Activated CD8-positive, alpha-beta T cell treated with anti-CD3 and anti-CD28 coated beads for 36 hours (primary cell): ENCODE measurements at places on chromosomes 11 and 22.

- no peak for DNase-seq
These were observed 38.6 kb downstream of the SBF1 start for GRCh38 chr22:50436015-50436830.

- no peak for DNase-seq
These were observed 5.2 kb downstream of the TMEM126A start for GRCh38 chr11:85652786-85653447.

- DNase-seq: no peak
These were observed 3.5 kb upstream of the FERMT3 start for GRCh38 chr11:64202992-64203391.

- DNase-seq: no peak
These were observed 67.3 kb downstream of the MCHR1 start for GRCh38 chr22:40746428-40747220.

- no peak for DNase-seq
These were observed 45.6 kb downstream of the SMCO4 start for GRCh38 chr11:93497596-93497995.

- DNase-seq: no peak
These were observed 4.0 kb downstream of the RPL3 start for GRCh38 chr22:39315389-39315788.

GRCh38 chr11:35105319-35106079 is 33.5 kb upstream of the CD44 start:
- DNase-seq: no peak

DNA sequence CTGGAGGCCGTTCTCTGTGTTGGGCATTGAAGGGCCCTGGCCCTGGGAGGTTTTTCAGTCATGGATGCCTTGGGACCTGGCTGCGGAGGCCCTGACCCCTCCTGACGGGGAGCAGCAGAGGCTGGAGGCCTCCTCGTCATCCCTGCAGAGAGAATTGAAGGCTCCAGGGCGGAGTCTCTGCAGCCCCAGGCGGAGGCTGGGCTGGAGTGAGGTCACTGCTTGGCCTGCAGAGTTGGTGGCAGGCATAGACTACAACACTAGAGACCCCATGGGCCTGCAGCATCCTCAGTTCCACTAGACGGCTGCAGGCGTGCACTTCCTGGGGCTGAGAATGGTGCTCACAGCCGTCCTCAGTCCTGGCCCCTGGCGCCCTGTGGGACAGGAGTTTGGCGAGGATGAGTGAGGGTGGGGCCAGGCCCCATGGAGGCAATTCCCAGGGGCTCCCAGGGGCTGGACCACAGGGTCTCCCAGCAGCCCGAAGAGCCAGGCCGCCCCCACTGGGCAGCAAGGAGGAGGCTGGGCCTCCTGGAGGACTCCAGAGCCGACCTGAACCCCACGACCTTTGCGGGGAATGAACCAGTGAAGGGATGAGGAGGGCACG is 1194.9 kb downstream of the BRD1 start:
- no peak for DNase-seq

DNA sequence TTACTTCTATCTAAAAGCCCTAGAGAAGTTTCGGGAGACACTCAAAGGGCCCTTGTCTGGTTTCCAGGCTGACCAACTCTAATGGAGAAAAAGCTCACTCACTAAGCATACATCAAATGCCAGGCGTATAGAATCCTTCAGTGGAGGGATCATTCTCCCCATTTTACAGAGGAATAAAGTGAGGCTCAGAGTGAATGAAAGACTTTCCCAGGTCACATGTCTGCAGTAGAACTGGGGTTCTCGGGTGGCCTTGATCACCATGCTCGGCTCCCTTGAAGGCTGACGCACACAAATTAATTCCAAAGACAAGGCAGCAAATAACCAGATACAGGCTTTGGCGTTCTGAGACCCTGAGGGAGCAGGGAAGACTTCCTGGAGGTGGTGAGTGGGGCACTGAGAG is 60.0 kb downstream of the THAP12 start:
- DNase-seq: no peak

DNA sequence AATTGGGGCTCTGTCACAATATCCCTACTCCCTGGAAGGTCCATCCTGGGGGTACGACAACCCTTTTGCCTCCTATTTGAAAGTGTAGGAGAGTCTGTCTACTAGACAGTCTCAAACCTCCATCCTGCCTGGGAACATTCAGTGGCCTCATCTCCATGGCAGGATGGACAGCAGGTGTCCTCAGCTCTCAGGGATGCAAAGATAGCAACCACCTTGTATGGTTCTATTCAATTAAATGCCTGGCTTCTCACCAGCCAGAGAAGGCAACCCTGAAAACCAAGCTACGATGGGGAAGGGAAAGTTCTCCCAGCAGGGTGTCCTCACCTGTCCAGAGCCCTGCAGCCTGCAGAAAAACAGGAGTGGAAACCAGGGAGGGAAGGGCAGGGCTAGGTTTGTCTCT is 164.9 kb downstream of the MIAT start:
- DNase-seq: no peak

DNA sequence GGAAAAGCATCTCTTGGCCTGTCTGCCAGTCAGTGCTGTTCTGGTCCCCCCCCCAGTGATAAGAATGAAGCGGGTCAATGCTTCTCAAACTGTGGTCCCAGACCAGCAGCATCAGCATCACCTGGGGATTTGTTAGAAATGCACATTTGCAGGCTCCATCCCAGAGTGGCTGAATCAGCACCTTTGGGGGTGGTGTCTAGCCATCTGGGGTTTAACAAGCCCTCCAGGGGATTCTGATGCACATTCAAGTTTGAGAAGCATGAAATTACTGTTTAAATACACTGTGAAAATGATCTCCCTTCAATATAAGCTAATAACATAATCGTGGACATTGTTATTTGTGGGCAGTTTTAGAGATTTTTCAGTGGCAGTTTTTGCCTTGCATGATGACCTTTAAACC is 133.5 kb downstream of the MYO18B start:
- DNase-seq: no peak

DNA sequence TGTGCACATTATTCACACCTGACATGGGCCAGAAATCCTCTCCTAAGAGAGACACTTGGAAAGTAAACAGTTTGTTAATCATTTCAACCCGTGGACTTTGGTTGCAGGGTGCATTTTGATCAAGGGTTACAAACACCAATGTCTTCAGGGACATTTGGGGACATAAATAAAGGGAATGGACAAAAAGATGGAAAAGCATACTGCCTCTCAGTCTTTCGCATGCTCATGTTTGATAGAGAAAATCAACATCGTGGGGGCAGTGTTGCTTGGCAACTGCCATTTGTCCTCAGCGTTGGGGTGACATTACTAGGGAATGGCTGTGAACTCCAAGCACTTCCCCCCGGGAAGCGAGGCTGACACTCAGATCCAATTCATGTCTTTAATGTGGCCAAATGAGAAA is 114.7 kb upstream of the OR4B1 start:
- DNase-seq: no peak

DNA sequence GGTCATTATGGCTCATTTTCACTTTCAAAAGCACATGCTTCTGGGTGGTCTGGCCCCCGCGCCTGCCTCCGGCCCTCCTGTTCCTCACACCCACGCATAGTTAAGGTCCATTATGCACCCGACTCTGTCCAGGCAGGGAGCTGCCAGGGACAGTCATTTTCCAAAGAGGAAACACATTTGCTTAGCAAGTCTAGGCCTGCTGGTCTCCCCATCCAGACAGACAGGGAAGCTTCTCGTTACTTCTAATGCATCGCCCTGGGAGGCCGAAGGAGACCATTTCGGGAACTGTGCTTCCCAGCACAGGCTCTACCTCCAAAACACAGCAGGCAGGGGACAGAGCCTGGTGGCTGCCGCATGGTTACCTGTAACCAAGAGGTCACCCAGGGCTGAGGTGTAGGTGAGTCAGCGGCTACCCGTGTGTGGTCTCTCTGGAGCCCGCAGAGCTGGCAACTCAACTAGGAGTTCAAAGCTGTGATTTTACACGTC is 87.1 kb upstream of the SHANK2 start:
- no peak for DNase-seq

DNA sequence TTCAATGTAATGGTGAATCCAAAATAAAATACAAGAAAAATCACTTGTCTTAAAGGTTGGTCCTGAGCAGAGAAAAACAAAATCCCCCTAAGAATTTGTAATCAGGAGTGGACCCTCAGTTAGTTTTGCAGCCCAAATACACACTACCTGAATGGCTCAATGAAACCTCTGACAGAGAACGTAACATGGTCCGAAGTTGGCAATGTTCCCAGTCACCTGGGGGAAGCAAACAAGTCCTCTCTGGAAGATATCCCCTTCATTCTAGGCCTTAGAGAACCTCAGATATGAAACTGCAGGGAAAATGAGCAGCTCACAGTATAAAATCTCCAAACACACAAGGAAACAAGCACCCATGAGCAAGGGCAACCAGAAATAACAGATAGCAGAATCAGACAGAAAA is 58.2 kb downstream of the MORC2 start:
- no peak for DNase-seq

- DNase-seq: no peak
These were observed 84.4 kb upstream of the SPON1 start for GRCh38 chr11:13878077-13878476.

DNA sequence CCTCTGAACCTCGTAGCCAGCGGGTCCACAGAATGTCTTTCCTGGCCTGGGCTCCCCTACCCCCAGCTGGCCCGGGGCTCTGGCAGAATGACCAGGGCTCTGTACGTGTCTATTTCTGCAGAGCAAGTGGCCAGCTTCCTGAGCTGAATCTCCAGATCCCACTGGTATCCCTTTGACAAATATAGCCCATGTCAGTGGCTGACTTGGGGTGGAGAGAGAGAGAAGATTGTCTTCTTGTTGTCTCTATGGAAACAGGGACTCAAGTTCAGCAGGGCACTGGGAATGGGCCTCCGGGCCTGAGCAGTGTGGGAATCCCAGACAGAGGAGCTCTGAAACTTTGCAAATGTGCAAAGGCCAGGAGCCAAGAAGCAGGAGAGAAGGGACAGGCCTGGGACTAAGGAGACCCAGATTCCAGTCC is 33.9 kb downstream of the ANO1 start:
- DNase-seq: no peak

- DNase-seq: no peak
These were observed 784.2 kb upstream of the CCDC179 start for GRCh38 chr11:23644443-23644842.

- DNase-seq: peak; percentile 76
These were observed 2.6 kb upstream of the UCP3 start for GRCh38 chr11:74011360-74012073.

DNA sequence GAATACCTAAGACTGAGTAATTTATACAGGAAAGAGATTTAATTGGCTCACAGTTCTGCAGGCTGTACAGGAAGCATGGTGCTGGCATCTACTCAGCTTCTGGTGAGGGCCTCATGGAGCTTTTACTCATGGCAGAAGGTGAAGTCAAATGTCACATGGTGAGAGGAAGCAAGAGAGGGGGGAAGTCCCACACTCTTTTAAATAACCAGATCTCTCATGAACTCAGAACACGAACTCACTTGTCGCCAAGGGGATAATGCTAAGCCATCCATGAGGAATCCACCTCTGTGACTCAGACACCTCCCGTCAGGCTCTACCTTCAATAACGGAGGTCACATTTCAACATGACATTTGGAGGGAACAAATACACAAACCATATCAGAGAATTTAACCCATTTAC is 42.2 kb downstream of the BIRC2 start:
- DNase-seq: peak; percentile 18

GRCh38 chr11:111356660-111357048 is 22.4 kb downstream of the POU2AF1 start:
- DNase-seq: no peak

DNA sequence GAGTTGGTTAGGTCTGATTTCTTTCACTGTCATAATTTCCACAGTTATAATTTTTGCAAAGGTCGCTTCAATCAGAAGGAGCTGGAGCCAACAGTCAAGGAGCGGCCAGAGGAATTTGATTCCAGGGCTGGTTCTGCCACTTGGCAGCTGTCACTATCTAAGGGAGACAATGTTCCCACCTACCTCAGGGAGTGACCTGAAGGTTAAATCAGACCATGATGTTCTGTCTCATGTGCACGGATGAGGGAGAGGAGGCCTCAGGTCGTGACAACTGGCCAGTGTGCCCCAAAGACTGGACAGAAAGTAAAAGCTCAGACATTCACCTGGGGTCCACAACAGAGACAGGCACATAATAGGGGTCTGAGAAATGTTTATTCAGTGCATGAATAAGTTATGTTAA is 7.6 kb downstream of the MRGPRD start:
- no peak for DNase-seq

DNA sequence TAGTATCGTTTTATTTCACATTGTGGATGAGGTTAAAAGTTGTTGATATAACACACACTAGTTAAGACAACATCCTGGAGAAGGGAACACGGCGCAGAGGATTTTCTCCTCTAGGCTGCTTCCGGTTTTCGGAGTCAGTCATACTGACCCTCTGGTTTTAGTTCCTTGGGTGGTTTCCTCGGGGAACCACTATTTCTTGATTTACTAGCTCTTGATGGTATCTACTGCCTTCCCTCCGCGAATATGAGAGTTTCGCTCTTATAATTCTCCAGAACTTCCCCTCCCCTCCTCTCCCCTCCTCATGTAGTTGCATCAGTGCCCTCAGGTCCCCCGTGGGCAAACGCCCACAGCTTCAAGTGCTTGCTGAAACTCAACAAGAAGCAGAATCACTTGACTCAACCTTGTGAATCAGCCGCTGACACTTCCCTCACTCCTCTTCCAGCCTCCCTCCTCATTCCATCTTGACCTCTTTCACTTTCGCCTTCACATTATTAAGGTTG is 15.9 kb upstream of the APOBEC3A start:
- DNase-seq: peak; percentile 91

DNA sequence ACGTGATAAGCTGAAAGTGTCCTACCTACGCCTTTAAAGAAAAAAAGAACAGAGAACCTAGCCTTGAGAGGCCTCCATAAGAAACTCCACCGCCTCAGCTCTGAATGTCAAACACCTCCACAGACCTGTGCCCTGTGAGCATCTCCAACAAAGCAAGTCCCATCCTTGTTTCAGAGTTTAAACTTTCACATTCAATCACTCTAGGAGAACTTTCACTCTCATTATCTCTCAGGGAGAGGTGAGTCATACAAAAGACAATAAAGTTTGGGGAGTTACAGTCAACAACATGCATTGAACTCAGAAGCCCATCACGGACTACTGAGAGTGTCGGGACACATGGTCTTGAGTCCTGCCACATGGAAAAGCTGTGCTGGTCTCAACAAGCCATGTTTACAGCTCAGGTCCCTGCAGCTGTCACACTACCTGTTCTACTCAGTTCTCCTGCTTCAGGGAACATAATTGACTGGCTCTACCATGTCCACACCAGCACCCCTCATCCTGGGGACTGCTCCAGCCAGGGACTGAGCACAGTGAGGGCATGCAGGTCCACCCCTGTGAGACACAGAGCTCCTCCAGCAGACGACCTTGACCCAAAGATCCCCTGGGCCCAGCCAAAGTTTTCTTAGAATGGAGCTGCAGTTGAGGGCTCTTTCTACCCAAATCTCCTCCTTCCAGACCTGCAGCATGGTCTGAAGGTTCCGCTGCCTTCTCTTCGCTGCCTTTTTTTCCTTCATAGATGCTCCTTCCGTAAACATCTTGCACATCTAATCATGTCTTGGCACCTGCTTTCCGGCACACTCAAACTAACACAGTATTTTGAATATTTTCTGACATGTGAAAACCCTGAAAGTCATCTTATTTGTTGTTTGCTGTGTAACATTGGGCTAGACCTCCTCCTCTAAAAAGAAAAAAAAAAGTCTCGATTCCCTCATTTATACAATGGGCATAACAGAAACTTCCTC is 114.9 kb downstream of the ETS1 start:
- peak; percentile 84 for DNase-seq

GRCh38 chr11:35850191-35850590 is 93.7 kb upstream of the LDLRAD3 start:
- DNase-seq: no peak

GRCh38 chr11:44707094-44707493 is 19.7 kb upstream of the TSPAN18 start:
- DNase-seq: no peak

- no peak for DNase-seq
These were observed 142.2 kb upstream of the SESN3 start for GRCh38 chr11:95373241-95373640.
